HCT116 (cell line): ENCODE measurements at places on chromosomes 1 and 21.
A peak's percentile ranks its signal among the peaks of the same experiment; 100 is the strongest.

- DNase-seq, result peak; percentile 71
These were observed 17.6 kb downstream of the FCRL4 start for GRCh38 chr1:157580179-157580827.

GRCh38 chr1:238153253-238153652, 262.5 kb upstream of the ZP4 start:
- DNase-seq, result no peak

- DNase-seq, result no peak
These were observed 195.5 kb downstream of the DISC1 start for GRCh38 chr1:231822041-231822440.

DNA sequence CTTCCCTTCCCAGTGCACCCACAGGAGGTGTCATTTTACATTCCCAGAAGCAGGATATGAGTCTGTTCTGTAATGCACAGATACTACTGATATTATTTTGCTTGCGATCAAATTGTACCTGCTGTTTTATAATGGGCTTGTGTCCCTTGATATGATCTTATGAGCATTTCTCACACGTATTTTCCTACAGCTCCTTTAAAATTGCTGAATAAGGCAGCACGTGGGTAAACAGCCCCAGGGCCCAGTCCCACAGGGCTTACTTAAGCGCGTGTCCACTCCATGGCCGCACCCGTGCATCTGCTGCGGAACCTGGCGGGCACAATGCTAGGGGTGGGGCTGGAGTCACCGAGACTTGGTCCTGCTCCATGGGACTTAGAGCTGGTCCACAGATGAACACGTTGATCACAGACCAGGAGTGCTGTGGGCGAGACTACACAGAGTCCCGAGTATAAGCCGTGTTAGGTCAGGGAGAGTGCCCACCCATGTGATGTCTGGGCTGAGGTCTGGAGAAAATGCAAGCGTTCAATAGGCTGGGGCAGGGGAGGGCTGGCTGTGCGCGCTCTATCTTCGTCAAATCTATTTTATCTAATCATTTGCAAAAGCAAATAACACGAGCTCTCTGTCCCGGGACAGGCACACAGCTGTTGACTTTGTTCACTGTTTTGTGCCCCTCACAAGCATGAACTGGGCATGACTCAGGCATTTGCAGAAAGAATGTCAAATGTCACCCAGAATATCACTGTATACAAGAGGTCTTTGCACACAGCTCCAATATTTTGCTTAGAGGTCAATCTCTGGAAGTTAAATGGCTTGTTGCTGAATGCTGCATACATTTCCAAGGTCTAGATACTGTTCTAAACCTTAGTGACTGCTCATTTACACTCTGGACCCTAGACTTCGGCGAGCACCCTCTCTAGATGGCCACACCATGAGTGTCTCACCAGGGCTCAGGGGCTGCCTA, 119.3 kb downstream of the CRYAA start:
- no peak for DNase-seq

GRCh38 chr1:119838236-119838635, 27.0 kb upstream of the REG4 start:
- no peak for DNase-seq

DNA sequence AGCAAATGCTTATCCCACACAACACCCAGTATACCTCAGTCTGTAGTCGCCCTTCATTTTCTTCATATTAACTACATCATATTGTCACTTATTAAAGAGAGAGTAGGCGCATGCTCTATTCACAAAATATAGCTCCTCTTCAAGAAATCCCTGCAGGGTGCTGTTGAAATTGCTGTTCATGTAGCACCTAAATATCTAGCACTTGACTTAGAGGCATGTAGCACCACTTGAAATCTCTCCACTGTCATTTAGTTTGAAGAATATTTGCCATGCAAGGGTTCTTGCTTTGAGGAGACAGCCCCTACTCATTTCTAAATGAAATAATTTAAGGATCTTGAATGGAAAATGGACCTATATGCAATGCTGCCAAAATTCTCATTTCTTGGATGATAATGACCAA, 20.9 kb upstream of the LRRC8B start:
- no peak for DNase-seq

DNA sequence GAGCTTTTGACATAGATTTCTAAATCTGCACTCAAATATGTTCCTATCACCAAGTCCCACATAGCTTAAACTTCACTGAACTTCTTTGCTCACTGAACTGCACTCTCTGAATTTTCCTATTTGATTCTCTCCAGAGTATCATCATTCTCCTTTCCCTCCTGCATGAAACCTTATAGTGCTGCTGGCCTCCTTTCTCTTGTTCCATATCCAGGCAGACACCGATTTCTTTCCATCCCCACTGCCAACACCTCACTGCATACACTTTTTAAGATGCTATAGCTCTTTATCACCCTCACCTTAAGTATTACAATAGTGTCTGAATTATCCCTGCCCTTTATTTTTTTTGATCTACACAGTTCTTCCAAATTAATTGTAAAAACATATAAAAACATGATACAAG, 3.1 kb upstream of the TRIM45 start:
- DNase-seq, result no peak

DNA sequence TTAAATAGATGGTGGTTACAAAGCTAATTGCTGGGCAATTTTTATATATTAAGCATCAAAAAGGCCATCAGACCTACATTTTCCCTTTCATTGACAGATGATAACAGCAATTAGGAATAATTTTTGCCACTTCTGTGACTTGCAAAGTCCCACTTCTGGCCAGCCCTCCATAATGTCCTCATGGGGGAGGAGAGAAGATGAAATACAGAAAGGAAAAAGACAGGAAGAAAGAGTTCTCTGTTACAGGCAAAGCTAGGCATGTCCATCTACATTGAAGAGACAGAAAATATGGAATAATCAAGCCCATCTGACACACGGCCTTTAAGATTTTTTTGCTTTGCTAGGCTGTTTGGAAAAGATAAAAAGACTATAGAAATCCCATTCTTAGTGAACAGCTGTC, 108.0 kb downstream of the ENAH start:
- no peak for DNase-seq

- DNase-seq, result peak; percentile 57
These were observed 3.9 kb upstream of the PRKCZ start for GRCh38 chr1:2046174-2046917.

GRCh38 chr1:43547538-43548072, 16.9 kb downstream of the PTPRF start:
- no peak for DNase-seq

- no peak for DNase-seq
These were observed 10.6 kb downstream of the RXRG start for GRCh38 chr1:165434281-165434680.

DNA sequence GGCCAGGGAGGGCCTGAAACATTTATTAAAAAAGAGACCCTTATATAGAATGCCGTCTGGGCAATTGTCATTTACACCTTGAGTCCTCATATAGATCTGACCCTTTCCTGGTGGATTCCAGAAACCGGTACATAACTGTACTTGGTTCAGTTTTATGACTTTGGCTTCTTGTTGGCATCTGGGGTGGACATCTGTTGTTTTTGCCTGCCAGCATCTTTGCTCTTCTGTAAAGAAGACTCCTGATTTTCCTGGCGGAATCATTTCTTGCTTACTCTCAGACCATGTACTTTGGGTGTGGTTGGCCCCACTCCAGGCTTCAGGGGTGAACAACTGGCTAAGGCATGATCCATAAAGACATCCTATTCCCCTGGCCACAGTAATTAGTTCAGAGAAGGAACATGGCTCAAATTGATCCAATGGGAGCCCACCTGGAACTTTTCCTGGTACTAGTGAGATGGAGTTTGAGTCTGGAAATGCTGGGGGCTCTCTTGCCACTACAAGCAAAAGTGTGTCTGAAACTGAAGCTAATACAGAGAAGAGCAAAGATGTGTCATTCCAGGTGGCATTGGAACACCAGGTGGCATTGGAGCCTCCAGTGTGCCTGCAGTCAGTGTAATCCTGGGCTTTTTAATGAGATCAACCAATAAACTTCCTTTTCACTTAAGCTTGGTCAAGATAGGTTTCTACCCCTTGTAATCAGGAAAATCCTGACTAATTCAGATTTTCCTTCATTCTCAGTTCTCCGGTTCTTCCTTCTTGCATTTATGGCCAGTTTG, 332.5 kb upstream of the CAMK1G start:
- DNase-seq, result no peak

- no peak for DNase-seq
These were observed 163.3 kb downstream of the ST6GALNAC5 start for GRCh38 chr1:77030401-77031105.

DNA sequence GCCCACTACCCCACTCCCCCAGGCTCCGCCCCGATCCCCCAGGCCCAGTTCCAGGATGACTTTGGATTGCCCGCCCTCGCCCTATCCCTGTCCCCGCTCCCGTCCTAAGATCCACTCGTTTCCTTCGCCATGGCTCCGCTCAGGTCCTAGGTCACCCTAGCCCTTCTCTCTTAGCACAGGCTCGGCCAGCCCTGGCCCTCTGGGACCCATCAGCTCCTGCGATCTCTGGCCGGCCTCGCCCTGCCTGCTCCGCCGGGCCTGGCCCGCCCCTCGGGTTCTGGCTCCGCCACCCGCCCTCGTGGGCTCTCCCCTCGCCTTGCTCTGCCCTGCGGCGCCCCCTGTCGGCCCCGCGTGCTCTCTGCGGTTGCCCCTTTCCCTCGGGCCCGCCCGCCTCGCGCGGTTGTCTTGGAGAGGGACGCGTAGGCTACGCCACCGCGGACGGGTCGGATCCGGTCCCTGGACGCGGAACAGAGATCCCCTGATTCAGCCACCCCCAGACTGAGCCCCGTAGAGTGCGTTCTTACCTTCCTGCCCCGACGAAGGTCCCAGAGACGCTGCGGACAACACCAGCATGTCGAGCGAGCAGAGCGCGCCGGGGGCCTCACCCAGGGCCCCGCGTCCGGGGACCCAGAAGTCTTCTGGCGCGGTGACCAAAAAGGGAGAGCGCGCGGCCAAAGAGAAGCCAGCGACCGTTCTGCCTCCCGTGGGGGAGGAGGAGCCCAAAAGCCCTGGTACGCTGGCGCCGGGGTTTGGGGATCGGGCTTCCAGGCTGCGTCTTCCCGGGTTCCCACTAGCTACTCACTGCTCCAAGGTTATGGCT, at the start of gene LRRC71:
Gene LRRC71, plus strand, starts transcription at position 400 of the 820 bp plus-strand sequence. Its CDS starts 172 bp downstream, at position 572.
- DNase-seq, result peak; percentile 49

- no peak for DNase-seq
These were observed 16.0 kb downstream of the TNFSF4 start for GRCh38 chr1:173191011-173191705.

- DNase-seq, result no peak
These were observed 4.5 kb downstream of the LCE2D start for GRCh38 chr1:152667648-152668047.

- DNase-seq, result no peak
These were observed 293.3 kb downstream of the SDCCAG8 start for GRCh38 chr1:243549108-243549507.

- DNase-seq, result no peak
These were observed 14.3 kb downstream of the BTG3 start for GRCh38 chr21:17598437-17598836.

DNA sequence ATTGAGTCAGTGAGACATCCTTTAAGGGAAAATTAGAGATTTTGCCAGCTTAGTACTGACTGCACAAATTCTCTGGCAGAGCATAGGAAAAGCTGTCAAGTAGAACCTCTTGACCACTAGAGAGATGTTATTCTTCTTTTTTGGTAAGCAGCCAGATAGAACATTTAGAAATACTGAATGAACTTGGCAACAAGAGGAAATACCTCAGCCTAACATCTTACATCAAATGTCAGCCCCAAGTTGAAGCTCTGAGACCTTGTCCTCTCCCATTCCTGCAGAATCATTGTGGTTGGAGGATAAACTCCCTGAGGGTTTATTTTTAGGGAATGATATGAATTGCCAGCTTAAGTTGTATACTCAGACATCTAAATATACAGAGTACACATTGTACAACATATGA, 53.5 kb downstream of the MIGA1 start:
- DNase-seq, result no peak

GRCh38 chr21:16578912-16579311, 849.1 kb downstream of the USP25 start:
- no peak for DNase-seq

DNA sequence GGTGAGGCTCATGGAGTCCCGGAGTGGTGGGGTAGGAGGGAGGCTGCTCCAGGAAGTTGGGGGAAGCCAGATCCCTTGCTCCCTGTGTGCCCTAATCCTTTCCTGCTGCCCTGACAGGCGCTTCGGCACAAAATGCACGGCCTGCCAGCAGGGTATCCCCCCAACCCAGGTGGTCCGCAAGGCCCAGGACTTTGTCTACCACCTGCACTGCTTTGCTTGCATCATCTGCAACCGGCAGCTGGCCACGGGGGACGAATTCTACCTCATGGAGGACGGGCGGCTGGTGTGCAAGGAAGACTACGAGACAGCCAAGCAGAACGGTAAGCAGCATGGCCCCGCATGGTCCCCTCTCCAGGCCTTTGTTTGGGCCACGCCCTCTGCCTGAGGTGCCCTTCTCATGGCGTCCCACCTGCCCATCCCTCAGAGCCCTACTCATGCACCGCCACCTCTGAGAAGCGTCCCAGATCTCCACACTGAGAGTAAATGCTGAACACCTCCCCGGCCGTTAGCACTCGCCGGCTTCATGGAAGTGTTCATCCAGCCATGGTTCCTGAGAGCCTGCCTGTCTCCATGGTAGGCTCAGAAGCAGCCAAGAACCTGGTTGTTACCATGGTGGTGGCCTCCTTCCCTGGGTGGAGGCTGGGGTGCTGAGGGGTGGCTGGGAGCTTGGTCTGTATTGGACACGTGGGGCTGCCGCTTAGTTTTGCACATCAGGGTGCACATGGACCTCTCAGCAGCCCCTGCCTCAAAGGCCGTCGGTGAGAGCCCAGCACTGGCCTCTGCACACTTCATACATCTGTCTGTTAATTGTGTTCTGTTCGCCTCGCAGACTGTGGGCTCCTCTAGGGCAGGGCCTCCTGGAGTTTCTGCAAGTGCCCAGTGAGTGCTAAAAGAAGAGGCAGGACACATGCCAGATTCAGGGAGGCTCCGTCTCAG, 36.5 kb downstream of the LHX4 start:
- DNase-seq, result no peak

- no peak for DNase-seq
These were observed 249.9 kb downstream of the FMN2 start for GRCh38 chr1:240341365-240342250.

DNA sequence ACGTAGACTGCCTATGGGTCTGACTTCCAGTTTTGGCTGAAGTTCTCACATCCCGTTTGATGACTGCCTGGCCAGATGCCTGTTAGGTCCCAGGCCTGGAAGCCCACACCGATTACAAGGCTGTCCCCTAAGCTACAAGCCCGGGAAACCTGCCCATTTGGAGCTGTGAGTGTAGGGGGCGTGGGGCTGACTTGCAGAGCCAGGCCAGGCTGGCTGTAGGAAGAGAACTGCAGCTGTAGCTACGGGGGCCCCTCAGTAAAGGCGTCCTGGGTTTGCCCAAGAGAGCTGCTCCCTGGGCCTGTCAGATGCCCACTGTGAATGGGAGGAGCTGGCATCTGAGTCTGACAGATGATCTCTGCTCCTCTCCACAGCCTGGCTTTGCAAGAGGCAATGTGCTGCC, 199.7 kb downstream of the CAMTA1 start:
- DNase-seq, result no peak

DNA sequence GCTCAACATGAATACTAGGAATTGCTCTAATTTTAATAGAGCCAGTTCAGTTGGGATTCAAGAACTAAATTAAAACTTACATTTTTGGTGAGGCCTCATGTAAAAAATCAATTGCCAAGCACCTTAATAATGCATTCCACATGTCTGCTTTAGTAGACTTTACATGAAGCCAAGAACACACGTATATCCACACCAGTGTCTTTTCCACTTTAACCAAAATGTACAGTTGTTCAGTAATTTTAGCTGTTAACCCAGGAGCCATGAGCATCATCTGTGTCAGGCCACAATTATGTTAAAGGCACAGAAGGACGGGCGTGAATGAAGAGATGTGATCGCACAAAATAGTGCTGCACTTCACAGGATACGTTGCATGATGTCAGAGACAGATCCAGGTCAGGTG, 136.7 kb downstream of the TLR5 start:
- no peak for DNase-seq
